Airway epithelial cell (primary cell): ENCODE measurements at places on chromosomes 1 and 21. TPM values are rescaled to one million over a fixed set of nuclear protein-coding genes. Genes with fewer than 3 reads are reported as not detected.

Gene LORICRIN
- not detected in 2 replicates for total RNA-seq

Gene CDC20
- total RNA-seq: 152 and 191 TPM in 2 replicates

Gene LYSMD1
- total RNA-seq: 7.2 and 9.7 TPM in 2 replicates

Gene SPATA21
- total RNA-seq: not detected in 2 replicates

Gene PERM1
- 0.35 TPM in 1 of 2 replicates, not detected in the other for total RNA-seq

Gene CCDC27
- not detected in 2 replicates for total RNA-seq

Gene BECN2
- total RNA-seq: not detected in 2 replicates
